Iris pigment epithelial cell (primary cell): ENCODE measurements at places on chromosomes 5 and 9.
A peak's percentile ranks its signal among the peaks of the same experiment; 100 is the strongest.

DNA sequence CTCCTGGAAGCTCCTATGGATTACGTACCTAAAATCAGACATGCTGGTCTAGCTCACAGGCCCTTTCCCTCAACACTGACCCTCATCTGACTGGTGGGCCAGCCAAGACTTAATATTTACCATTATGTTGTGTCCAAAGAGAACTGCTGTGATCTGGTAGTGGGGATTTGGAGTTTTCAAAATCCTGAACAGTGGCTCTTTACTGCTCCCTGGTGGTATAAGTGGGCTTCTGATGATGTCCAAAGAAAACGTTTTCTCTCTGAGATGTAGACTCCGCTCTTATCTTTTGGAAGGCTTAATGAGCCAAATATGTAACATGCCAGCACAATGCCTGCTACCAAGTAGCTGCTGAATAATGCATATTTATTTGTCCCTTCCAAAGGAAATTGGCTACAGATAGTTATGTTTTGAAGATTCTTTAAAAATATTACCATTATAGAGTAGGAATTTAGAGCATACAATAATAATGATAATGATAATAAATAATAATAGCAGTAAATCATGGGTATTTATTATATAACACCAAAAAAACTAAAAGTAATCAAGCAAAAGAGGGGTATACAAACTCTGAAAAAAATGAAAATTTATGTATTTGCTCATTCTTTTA lies 406.6 kb upstream of the TNC start:
- peak; percentile 64 for DNase-seq

DNA sequence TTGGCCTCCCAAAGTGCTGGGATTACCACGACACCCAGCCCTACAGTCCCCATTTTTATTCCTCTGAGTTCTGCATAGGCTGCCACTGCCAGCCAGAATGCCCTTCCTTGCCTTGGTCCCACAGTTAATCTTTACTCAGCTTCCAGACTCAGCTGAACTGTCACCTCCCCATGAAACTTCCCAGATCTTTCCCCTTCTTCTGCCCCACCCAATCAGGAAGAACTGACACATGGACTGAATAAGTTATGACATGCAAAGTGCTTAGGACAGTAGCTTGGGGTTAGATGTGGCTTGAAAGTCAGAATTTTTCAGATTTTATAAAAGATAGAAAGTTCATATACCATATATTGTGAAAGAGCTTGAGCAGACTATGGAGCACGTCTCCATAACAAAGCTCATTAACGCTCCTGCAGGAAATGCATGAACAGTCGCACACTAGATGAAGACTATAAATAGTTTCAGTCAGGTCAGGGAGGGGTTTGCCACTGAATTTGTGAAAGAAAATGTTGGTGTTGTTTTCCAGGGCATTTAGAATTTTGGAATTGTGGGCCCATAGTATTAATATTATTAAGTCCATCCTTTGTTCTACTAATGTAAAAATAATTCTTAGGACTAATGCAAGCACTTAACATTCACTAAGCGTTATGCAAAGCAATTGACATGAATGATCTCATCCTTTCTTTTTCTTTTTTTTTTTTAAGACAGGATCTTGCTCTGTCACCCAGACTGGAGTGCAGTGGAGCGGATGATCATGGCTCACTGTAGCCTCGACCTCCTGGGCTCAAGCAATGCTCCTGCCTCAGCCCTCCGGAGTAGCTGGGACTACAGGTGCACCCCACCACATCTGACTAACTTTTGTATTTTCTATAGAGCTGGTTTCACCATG lies 36.1 kb upstream of the DENND1A start:
- no peak for DNase-seq

DNA sequence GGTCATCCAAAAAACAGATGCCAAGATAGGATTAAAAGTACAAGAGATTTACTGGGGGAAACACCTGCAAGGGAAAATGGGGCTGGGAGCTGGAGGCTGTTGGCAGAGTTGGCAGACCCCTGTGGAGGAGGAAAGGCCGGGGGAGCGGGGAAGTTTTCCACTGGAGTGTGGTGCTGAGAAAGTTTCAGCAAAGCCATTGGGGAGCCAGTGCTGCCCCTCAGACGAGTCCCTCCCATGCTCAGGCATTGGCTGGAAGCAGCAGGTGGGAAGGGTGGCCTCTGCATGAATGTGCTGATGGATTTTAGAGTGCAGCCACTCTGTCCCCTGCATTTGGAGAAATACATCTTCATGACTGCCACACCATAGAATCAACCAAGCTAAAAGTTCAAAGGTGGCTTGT lies 52.8 kb downstream of the TTC1 start:
- DNase-seq = no peak

DNA sequence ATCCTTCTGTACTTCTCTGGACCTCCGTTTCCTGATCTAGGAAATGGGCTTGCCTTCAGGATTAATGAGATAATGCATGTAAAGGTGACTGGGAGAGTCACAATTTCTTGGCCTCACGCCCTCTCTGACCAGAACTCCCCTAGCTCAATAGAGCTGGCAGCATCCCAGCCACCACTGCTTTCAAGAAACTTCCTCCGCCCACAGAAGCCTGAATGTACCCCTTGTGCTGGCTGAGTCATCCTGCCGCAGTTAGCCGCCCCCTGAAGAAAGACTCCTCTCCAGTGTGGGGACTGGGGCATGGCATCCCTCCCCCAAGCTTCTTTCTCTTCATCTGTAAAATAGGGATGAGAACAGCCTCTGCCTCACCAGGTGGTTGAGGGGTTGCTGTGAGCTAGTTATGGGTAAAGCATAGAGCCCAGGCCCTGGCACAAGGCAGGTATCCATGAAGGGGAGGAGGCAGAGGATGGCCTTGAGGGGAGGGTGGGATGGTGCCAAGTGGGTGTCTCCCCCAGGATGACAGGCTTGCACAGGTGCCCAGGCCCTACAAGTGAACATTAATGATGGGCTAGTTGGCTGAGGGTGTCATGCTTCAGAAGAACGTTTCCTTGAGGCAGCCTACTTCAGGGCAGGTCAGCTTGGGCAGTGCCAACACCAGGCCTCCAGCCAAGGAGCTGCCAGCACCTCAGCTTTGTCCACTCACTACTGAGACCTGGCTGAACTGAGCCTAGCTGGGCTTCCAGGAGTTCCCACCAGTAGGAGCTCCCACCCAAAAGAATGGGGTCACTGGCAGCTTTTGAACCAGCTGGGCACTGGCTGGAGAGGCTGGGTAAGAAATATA lies 3.4 kb downstream of the PDLIM4 start:
- DNase-seq = peak; percentile 95

- no peak for DNase-seq
These were observed 58.3 kb upstream of the PLPP1 start for GRCh38 chr5:55593115-55593472.
